ENCODE measurements at places on chromosomes 5 and 9. TPM values are rescaled to one million over a fixed set of nuclear protein-coding genes. Genes with fewer than 3 reads are reported as not detected.

Gene SHOC1
- total RNA-seq: not detected

Gene TCF7
- total RNA-seq: 0.41 TPM

Gene ZNF474
- 1.6 TPM for total RNA-seq

Gene PCDHAC1
- 76.2 TPM for total RNA-seq

Gene PHYHD1
- 1.2 TPM for total RNA-seq

Gene IL5
- not detected for total RNA-seq

Gene PCDH12
- total RNA-seq: 2.4 TPM

Gene PDZD2
- 14.7 TPM for total RNA-seq

Gene F2RL2
- under 0.01 TPM for total RNA-seq

- no peak for DNase-seq
These were observed 141.5 kb downstream of the RMI1 start for GRCh38 chr9:84121991-84122523.

- DNase-seq: no peak
These were observed 40.1 kb downstream of the PHAX start for GRCh38 chr5:126640866-126641265.

GRCh38 chr5:80059354-80059980 is 24.3 kb downstream of the THBS4 start:
- no peak for DNase-seq

GRCh38 chr9:111529787-111530186 is 4.8 kb downstream of the ZNF483 start:
- no peak for DNase-seq

- no peak for DNase-seq
These were observed 47.4 kb upstream of the KIF2A start for GRCh38 chr5:62258654-62259053.

DNA sequence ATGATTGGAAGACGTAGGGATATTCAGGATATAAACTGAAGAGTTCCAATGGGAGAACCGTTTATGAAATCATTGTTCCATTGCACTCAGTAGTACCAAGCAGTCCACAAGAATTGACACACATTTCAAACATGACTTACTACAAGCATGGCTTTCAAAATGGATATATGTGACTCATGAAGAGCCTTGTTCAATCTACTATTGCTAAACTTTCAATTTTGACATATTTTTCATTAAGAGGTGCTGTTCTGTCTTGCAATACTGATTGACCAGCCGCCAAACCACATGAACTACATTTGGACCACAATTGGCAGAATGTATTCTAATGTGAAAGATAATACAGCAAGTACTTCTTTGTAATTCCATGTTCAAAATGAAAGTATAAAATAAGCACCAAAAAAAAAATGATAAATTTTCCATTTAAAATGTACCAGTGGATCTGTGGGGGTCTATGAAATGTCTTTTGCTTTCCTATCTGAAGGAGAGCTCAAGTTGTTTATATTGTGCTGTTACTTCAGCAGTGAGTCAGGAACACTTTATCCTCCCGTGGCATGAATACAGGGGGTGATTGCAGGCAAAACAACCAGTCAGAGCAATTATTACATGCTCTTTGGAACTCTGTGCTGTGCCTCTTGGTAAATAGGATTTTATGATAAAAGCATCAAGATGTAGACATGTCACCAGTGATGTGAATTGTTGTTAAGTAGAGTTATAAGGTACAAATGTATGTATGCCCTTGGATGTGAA is 366.0 kb downstream of the ARRDC3 start:
- DNase-seq: no peak

DNA sequence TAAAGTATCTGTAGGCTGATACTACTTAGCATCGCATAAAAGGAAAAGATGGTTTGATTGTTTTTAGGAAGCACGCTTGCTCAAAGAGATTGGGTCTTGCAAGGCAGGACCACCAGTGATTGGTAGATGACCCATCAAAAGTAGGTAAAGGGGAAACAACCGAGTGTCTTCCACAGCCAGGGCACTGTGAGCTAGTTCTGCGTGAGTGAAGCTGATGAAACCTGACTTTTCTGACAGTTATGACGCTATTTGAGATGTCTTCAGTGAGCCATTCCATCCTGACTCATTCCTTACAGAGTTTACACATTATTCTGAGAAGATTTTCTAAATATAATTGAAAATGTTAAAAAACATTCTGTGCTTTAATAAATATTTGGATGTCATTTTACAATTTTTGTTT is 49.7 kb downstream of the BASP1 start:
- no peak for DNase-seq

DNA sequence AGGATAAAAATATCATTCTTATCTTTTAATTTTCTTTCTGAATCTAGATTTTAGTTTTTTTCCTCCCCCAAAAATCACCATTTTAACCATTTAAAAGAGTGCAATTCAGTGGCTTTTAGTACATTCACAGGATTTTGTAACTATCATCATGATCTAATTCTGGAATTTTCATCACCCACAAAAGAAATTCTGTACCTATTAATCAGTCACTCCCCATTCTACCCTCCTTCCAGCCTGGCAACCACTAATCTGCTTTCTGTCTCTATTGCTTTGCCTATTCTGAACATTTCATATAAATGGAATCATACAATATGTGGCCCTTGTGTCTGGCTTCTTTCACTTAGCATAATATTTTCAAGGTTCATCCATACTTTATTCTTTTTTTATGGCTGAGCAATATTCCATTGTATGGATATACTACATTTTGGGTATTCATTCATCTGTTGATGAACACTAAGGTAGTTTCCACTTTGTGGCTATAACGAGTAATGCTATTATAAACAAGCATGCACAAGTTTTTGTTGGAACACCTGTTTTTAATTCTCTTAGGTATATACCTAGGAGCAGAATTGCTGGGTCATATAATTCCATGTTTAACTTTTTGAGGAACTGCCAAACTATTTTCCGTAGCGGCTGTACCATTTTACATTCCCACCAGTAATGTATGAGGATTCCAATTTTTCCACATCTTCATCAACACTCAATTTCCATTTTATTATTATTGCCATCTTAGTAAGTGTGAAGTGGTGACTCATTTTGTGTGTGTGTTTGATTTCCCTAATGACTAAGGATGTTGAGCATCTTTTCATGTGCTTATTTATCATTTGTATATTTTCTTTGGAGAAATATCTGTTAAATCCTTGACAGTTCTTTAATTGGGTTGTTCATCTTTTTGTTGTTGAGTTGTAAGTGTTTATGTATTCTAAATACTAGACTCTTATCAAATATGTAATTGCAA is 340.3 kb downstream of the CWC27 start:
- DNase-seq: no peak

- no peak for DNase-seq
These were observed 24.7 kb downstream of the LHX6 start for GRCh38 chr9:122204055-122204454.

GRCh38 chr9:115024925-115025535 is 92.9 kb downstream of the TNC start:
- no peak for DNase-seq
